ENCODE measurements at places on chromosomes 13 and 19. TPM values are rescaled to one million over a fixed set of nuclear protein-coding genes. Genes with fewer than 3 reads are reported as not detected.

DNA sequence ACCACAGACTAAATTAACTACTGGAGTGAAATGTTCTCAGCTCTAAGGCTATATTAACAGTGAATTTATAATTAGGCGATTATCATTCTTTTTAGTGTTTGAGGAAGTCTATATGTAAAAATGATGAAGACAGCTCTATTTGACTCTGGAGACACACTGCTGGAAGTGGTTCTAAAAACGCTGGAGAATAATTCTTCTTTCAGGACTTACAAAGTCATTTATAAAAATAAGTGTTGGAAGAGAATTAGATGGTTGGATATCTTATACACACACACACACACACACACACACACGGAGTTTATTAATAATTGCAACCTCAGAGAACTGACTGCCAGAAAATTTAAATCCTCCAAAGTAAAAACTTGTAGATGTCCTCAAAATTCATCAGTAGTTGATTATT is 1171.3 kb downstream of the EFNB2 start:
- no peaks in the 10 kb centered on the region for H3K36me3 ChIP-seq
- H3K4me3 ChIP-seq: no peak overlapping the region

DNA sequence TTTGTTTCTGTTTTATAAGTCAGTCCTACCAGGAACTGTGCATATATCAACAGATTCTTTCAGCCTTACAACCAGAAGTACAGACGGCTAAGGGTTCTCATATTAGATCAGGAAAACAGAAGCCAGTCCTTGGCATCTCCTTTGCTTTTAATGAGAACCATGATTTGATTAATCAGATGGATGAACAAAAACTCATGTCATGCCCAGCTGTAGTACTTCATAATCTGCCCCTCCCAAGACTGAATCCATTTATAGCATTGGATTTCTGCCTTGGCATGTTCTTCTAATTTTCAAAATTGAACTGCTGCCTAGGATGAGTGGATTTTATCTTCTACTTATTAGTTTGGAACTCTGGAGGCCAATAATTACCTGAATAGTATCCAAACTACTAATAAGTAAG is 617.2 kb downstream of the SLITRK5 start:
- no peaks in the 10 kb centered on the region for H3K36me3 ChIP-seq
- no peak overlapping the region for H3K27ac ChIP-seq
- no peaks in the 10 kb centered on the region for H3K4me1 ChIP-seq
- H3K4me3 ChIP-seq: no peak overlapping the region

DNA sequence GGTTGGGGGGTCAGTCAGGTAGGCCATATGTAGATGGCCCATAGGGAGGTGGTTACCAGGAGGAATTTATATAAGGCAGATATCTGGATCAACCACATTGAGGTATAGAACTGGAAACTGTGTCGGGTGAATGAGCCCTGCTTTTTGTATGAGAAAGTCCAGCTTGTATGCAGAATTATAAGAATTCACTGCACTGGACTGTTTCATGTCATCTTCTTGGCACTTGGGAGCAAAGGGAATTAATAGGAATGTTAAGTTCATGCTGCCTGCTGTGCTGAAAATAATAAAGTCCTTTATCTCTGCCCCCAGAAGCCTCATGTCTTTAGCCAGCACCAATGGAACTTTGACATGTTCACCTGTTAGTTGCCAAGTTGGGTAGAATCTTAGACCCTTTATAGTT is 12.3 kb downstream of the BORA start:
- H3K4me1 ChIP-seq: no peaks in the 10 kb centered on the region
- H3K36me3 ChIP-seq: no peaks in the 10 kb centered on the region
- no peak for DNase-seq
- no peak overlapping the region for H3K4me3 ChIP-seq
- H3K27ac ChIP-seq: no peak overlapping the region

The KLK10 gene
- 1.1 TPM for total RNA-seq

The TLE6 gene
- 2.9 TPM for total RNA-seq

DNA sequence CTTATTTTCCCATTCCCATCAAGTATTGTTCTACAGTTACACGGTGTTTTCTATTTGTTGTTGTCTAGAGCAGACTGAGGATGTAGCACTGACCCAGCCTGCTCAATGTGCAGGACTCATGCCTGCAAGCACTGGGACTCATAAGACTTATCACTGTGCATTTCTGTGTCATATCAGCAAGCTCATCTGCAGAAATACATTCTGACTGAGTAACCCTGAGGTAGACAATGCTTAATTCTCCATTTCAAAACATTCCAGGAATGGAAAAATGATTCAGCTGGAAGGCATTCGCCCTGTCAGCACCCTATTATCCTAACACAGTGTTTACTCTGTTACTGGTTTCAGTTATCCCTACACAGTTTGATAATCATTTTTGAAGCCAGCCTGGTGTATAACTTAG is 2506.4 kb downstream of the PCDH9 start:
- no peaks in the 10 kb centered on the region for H3K36me3 ChIP-seq
- H3K27ac ChIP-seq: no peak overlapping the region
- H3K27me3 ChIP-seq: no peaks in the 10 kb centered on the region
- no peaks in the 10 kb centered on the region for H3K4me1 ChIP-seq
- no peak overlapping the region for H3K4me3 ChIP-seq

DNA sequence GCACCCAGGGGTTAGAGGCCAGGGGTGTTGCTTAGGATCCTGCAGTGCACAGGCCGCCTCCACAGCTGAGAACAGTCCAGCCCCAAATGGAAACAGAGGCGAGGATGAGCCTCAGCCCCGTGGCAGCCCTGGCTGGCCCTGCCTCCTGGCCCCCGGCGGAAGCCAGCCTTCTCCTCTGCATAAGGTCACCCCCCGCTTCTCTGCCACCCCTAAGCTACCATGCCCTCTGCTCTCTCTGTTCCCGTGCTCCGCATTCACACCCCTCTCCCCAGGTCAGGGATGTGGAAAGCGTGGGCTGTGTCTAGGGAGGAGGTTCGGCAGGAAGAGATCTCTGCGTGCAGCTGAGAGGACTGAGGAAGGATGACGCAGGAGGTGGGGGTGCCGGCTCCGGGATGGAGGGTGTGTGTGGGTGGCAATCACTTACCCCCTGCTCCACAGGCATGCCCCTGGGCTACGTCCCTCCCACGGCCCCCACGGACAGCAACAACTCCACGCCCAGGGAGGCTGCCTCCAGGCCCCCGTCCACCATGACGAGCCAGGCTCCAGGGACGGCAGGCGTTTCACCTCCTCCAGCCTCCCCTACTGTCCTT is 6.0 kb downstream of the SSC5D start:
- no peaks in the 10 kb centered on the region for H3K36me3 ChIP-seq
- DNase-seq: no peak
- H3K4me3 ChIP-seq: peak overlapping the region; percentile 3
- H3K27me3 ChIP-seq: no peaks in the 10 kb centered on the region
- H3K4me1 ChIP-seq: no peaks in the 10 kb centered on the region

- H3K27me3 ChIP-seq: no peaks in the 10 kb centered on the region
- no peaks in the 10 kb centered on the region for H3K4me1 ChIP-seq
- DNase-seq: no peak
- H3K27ac ChIP-seq: no peak overlapping the region
These were observed 368.3 kb downstream of the IRS2 start for GRCh38 chr13:109418111-109418510.

- no peaks in the 10 kb centered on the region for H3K36me3 ChIP-seq
- peaks cover 8% of the 10 kb centered on the region for H3K4me1 ChIP-seq
- no peak overlapping the region for H3K4me3 ChIP-seq
- no peak overlapping the region for H3K27ac ChIP-seq
- H3K27me3 ChIP-seq: no peaks in the 10 kb centered on the region
These were observed 3.3 kb downstream of the SIX5 start for GRCh38 chr19:45765702-45766295.

GRCh38 chr19:11626252-11626651 is 29.0 kb downstream of the ZNF627 start:
- no peak for DNase-seq
- no peaks in the 10 kb centered on the region for H3K27me3 ChIP-seq
- no peaks in the 10 kb centered on the region for H3K36me3 ChIP-seq
- H3K4me1 ChIP-seq: no peaks in the 10 kb centered on the region
- H3K27ac ChIP-seq: no peak overlapping the region

The ZNF613 gene
- total RNA-seq: 4.2 TPM

Data from colonic mucosa (tissue), 4 donors.